ENCODE measurements at places on chromosomes 16 and 17.
A peak's percentile ranks its signal among the peaks of the same experiment; 100 is the strongest.

GRCh38 chr17:48478224-48479013 lies 48.4 kb upstream of the SKAP1 start:
- no peak overlapping the region for H3K27ac ChIP-seq
- DNase-seq, result no peak
- H3K4me3 ChIP-seq, result no peak overlapping the region
- no peaks in the 10 kb centered on the region for H3K36me3 ChIP-seq
- H3K27me3 ChIP-seq, result no peaks in the 10 kb centered on the region

DNA sequence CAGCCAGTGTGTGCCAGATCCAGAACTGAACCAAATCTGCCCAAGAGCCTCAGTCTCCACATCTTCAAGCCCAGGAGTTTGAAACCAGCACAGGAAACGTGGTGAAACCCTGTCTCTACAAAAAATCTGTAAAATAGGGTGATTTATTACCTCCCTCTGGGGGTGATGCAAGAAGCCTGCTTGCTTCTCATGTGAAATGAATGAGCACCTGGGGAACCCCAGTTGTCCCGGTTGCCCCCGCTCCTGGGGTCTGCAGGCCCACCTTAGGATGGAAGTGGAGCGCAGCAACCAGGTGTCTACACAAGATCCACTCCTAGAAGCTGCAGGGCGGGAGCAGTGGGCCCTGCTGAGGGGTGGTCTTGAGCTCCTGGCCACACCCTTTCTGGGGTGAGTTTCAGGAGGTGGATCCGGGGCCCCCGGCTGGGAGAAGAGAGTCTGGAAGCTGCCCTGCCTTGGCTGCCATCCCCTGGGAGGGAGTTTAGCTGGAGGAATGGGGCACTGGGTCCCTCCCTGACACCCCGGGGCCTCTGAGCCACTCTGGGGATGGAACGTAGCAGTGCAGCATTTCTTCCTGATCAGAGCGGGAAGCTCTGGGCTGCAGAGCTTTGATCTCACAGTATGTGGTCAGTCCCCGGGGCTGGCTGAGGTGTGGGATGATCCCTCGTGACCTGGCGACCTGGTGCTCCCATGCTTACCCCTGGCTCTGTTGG lies 117.8 kb downstream of the RAB11FIP4 start:
- no peaks in the 10 kb centered on the region for H3K36me3 ChIP-seq
- DNase-seq, result no peak
- no peaks in the 10 kb centered on the region for H3K27me3 ChIP-seq
- H3K4me1 ChIP-seq, result no peaks in the 10 kb centered on the region
- no peak overlapping the region for H3K4me3 ChIP-seq

GRCh38 chr17:64491034-64491860 lies 5.6 kb downstream of the POLG2 start:
- H3K27ac ChIP-seq, result no peak overlapping the region
- DNase-seq, result no peak
- H3K4me3 ChIP-seq, result no peak overlapping the region
- H3K4me1 ChIP-seq, result peaks cover 1% of the 10 kb centered on the region
- peaks cover 79% of the 10 kb centered on the region for H3K36me3 ChIP-seq
- no peaks in the 10 kb centered on the region for H3K27me3 ChIP-seq

GRCh38 chr16:15671530-15672117 lies 21.6 kb downstream of the NDE1 start:
- peaks cover 65% of the 10 kb centered on the region for H3K36me3 ChIP-seq
- no peak for DNase-seq
- H3K4me1 ChIP-seq, result no peaks in the 10 kb centered on the region
- no peak overlapping the region for H3K4me3 ChIP-seq

GRCh38 chr17:4958102-4958501 lies 7.2 kb downstream of the ENO3 start:
- no peak overlapping the region for H3K27ac ChIP-seq
- peaks cover 14% of the 10 kb centered on the region for H3K36me3 ChIP-seq
- H3K4me3 ChIP-seq, result no peak overlapping the region
- DNase-seq, result no peak
- no peaks in the 10 kb centered on the region for H3K4me1 ChIP-seq

- no peak for DNase-seq
- no peaks in the 10 kb centered on the region for H3K27me3 ChIP-seq
- H3K36me3 ChIP-seq, result no peaks in the 10 kb centered on the region
- H3K4me3 ChIP-seq, result no peak overlapping the region
- no peaks in the 10 kb centered on the region for H3K4me1 ChIP-seq
Measured at GRCh38 chr16:10494343-10495030, 85.9 kb downstream of the EMP2 start.

DNA sequence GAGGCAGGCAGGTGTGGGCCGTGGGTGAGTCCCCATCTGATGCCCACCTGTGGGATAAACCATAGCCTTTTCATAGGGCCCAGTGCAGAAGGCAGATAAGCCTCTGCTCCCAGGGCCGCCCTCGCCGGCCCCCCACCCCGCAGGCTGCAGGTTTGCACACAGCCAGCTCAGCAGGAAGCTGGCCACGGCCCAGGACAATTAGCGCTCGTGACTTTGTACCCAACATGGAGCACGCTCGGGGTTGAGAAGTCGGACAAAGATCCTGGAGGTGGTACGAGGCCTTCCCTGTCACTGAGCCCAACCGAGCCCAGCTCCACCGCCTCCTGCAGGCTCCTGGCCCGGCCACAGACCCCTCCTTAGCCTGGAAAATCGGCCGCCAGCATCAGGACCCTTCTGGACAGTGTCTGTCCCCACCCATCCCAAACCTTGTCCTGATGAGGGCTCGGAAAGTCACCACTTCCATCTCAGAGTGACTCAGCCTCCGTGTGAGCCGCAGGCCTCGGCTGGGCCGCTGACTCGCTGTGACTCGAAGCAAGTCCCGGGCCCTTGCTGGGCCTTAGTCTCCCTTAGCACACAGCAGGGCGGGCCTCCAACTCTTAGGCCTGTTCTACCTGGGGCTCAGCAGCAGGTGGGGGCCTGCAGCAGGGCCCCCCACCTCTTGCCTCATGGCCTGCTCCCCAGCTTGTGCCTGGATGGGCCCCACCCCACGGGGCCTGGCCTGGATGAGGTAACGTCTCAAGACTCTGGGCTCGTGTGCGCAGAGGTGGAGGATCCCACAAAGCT lies 22.7 kb downstream of the FAM83G start:
- H3K27ac ChIP-seq, result peak overlapping the region; percentile 74
- no peak for DNase-seq
- peaks cover 26% of the 10 kb centered on the region for H3K4me1 ChIP-seq
- H3K36me3 ChIP-seq, result no peaks in the 10 kb centered on the region
- H3K4me3 ChIP-seq, result no peak overlapping the region

DNA sequence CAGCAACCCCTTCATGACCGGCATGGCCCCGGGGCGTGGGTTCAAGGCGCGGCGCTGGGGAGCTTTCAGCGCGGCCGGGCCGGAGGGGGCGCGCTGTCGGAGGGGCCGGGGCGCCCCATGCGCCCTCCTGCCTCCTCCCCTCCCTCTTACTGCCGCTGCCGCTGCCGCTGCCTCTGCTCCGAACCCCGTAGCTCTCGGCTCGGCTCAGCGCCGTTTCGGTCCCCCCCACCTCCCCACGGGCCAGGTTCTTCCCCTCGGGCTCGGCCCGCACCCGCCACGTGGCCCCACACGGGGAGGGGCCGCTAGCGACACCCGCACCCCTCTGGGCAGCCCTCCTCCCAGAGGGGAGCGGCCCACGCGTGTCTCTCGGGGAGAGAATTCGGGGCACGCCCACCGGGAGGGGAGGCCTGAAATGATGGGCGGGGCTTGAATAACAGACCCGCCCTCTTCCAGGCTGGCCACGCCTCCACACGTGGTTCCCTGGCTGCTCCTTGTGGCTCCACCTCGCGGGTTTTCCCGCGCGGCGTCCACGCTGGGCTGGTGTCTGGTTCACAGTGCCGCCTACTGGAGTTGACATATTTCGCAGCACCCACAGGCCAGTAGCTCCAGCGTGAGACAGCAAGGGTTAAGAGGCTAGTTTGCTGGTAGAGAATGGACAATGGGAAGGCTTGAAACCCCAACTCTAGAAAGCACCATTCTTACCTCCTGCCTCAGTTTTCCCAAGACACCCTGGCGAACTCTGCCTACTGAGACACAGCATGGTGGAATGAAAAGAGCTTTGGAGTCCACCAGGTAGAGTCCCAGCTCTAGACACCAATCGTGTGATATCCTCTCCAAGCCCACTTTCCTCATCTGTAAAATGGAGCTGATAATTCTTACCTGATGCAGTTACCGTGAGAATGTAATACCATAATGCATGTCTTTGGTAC lies at the start of gene KCNH4:
KCNH4 (minus strand) TSS at position 221 of the 929 bp plus-strand sequence; CDS start at position 24, 197 bp downstream.
- DNase-seq, result no peak
- peaks cover 21% of the 10 kb centered on the region for H3K4me1 ChIP-seq
- no peak within 1 kb of the TSS for H3K27ac ChIP-seq
- no peaks in the 10 kb centered on the region for H3K36me3 ChIP-seq
- peaks cover 15% of the 10 kb centered on the region for H3K27me3 ChIP-seq

DNA sequence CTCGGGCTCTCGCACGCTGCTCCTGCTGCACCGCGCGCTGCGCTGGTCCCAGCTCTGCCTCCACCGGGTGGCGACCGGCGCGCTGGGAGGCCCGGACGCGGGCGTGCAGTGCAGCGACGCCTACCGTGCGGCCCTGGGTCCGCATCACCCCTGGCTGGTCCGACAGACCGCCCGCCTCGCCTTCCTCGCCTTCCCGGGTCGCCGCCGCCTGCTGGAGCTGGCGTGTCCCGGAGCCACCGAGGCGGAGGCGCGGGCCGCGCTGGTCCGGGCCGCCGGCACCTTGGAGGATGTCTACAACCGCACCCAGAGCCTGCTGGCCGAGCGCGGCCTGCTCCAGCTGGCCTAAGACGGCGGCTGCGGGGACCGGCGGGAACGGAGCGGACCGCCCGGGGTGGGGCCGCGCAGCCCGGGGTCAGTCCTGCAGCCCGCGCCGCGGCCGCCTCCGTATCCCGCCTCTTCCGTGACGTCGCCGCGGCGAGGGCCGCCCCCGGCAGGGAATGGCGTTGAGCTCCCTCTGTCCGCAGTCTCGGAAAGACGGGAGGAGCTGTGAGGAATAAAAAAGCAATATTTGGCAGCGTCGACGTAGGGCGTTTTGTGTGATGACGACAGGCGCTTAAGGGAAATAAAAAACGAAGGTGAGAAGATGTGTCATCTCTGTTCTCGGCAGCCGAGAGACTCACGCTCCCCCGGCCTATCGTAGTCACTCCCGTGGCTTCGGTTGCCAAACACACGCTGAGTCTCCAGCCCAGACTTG lies 1.4 kb downstream of the GLTPD2 start:
- DNase-seq, result peak; percentile 83
- H3K27me3 ChIP-seq, result no peaks in the 10 kb centered on the region
- peaks cover 4% of the 10 kb centered on the region for H3K4me1 ChIP-seq
- H3K4me3 ChIP-seq, result peak overlapping the region; percentile 90
- H3K27ac ChIP-seq, result peak overlapping the region; percentile 75

DNA sequence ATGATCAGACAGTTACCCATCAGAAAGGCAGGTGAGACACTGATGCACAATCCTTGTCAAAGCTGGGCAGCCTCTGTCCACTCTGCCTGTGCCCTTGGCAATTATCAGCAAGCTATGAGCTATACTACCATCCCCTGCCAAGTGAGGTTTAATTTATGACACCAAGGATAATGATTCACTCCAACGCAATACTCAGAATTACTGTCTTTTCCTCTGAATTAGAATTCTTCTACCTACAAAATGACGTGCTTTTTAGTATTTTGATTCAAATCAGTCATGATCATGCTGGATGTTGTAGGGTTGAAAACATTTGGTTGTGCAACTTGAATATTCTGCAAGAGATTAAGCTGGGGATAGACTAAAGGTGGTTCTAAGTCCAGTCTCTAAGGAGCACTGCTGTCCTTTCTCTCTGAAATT lies 116.8 kb upstream of the SOX9 start:
- no peaks in the 10 kb centered on the region for H3K27me3 ChIP-seq
- DNase-seq, result no peak
- no peak overlapping the region for H3K27ac ChIP-seq

- DNase-seq, result no peak
- H3K27me3 ChIP-seq, result no peaks in the 10 kb centered on the region
- H3K4me3 ChIP-seq, result no peak overlapping the region
- no peak overlapping the region for H3K27ac ChIP-seq
Measured at GRCh38 chr17:78409191-78409928, 30.9 kb downstream of the PGS1 start.
